WTC11 (cell line): ENCODE measurements at places on chromosomes 12 and 14.
A peak's percentile ranks its signal among the peaks of the same experiment; 100 is the strongest.

DNA sequence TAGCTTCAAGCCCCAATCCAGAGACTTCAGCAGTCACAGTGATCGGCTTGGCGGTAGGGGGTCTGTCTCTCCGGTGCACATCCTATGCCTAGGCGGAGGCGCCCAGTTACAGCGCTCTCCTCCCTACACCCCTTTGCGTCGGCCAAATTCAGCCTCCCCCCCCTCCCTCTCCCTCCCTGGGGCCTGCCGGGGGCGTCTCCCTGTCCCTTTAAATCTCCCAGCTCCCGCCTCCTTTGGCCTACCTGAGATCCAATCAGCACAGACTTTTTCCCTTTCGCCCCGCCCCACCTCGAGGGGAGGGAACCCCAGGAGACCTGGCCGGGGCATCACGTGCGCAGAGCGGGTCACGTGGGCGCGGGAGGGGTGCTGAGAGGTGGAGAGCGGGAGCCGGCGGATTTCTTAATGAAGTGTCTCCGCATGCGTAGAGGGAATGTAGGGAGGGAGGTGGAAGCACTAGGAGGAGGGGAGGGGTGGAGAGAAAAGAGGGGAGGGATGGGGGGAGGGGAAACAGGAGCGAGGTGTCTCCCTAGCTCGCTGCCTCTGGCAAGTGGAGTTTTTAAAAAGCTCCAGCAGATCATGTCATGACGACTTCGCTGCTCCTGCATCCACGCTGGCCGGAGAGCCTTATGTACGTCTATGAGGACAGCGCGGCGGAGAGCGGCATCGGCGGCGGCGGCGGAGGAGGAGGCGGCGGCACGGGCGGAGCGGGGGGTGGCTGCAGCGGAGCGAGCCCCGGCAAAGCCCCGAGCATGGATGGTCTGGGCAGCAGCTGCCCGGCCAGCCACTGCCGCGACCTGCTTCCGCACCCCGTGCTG, at the start of gene HOXC13:
Gene HOXC13, plus strand, starts transcription at position 506 of the 815 bp plus-strand sequence. Its CDS starts 76 bp downstream, at position 582.
- peak; percentile 99 for DNase-seq

GRCh38 chr14:68386950-68387779, 405.7 kb downstream of the ZFP36L1 start:
- no peak for DNase-seq

GRCh38 chr14:60566101-60566500, 57.2 kb downstream of the SIX6 start:
- no peak for DNase-seq

DNA sequence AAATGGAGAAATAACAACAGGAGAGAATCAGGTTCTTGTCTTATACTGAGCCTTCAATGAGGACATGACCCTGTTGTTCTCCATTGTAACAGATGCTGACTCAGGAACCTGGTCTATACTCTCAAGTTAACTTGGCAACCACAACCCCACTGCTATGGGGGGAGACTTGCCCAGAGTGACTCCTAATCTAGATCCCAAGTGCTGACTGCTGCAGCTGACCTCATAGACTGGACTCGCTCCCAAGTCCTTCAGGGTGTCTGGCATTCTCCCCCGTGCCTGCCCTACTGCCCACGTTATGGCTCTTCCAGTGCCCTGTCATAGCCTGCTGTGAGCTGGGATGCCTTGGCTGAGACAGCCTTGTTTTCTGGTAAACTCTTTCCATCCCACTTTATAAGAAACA, 37.1 kb downstream of the NID2 start:
- no peak for DNase-seq

GRCh38 chr12:58521796-58522195, 398.5 kb downstream of the LRIG3 start:
- no peak for DNase-seq

DNA sequence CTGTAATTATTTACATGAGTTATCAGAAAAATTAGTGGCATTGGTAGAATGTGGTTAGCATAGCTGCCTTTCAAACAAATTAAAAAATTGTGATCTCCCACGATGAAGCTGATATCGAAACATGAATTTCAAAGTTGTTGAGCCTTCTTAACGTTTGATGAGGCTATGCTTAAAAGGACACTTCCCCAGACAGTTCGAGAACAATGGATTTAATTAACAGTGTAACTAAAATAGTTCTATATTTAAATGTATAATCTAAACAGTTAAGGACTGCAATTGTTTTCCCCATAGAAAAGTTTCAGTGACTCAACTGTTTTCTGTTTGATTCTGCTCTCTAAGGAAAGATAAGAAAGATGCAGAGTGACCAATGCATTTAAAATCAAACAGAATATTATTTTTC, 1.6 kb downstream of the CLEC2B start:
- no peak for DNase-seq

DNA sequence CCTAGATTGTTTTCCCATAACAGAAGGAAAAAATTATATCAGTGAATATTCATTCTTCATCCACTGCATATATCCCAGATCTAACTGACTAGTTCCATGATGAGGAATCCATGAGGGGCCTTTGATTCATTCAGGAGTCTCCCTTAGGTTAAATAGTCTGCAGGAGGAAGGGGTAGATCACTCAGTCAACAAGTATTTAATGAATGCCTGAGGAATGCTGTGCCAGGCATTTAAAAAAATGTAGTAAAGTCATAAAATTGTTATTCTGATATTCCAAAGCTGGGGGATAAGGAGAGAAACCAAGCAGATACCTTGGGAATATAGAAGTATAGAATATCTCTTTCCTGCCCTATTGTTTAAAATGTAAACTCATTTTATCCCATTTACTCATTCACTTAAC, 216.2 kb upstream of the CAND1 start:
- no peak for DNase-seq

- no peak for DNase-seq
Measured at GRCh38 chr14:83163016-83163415, 1629.4 kb upstream of the SEL1L start.

GRCh38 chr14:103016594-103016993, 40.8 kb downstream of the CDC42BPB start:
- DNase-seq, result no peak

- no peak for DNase-seq
Measured at GRCh38 chr14:68559949-68560348, 232.9 kb downstream of the ZFP36L1 start.

GRCh38 chr12:25099010-25099409, 96.0 kb downstream of the DNAI7 start:
- DNase-seq, result no peak

DNA sequence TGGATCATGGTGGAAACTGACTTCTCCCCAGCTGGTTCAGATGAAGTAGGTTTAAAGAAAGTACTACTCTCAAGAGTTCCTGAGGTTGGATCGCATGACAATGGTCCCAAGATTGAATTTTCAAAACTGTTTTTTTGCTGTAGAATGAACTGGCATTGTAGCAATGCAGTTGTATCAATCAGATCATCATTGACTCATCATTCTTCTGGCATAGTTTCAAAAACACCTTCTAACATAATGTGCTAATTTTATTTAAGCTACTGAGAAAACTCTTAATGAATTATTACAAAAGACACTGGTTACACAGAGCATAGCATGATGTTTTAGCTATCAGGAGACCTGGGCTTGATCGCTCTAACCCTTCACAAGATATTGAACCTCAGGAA, 384.5 kb upstream of the DCN start:
- DNase-seq, result no peak
